ENCODE measurements at places on chromosomes 3 and 15. TPM values are rescaled to one million over a fixed set of nuclear protein-coding genes. Genes with fewer than 3 reads are reported as not detected.

Gene CLASP2
- total RNA-seq: 49.4 TPM

Gene DZIP1L
- not detected for total RNA-seq

DNA sequence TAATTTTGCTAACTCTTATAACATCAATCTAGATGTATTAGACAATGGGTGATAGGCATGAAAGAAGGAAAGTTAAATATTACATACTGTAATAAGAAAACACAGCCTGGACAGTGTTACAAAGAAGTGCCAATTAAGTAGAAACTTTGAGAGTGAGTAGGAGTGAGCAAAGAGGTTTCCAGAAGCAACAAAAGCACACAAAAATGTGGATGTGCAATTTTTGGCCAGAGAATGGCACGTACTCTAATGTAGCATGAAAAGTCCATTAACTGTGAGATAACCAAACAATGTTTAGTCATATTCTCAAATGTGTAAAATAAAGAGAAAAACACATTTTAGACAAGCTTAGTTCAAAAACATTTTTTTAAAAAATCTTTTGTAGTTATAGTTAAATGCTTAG is 567.3 kb downstream of the ROBO1 start:
- no peak overlapping the region for H3K27ac ChIP-seq
- H3K27me3 ChIP-seq: no peaks in the 10 kb centered on the region
- H3K4me3 ChIP-seq: no peak overlapping the region
- no peaks in the 10 kb centered on the region for H3K36me3 ChIP-seq

DNA sequence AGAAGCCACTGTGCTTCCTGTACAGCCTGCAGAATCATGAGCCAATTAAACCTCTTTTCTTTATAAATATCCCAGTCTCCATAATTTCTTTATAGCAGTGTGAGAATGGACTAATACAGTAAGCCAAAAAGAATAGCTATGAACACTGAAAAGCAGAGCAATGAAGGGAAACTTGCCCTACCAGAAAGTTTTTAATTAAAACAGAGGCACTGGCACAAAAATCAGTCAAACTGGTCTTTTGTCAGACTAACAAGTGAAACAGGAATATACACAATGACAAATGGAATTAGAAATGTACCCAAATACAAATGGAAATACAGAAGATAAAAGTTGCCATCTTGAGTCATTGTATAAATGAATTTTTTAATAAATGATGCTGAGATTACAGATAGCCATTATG is 40.5 kb downstream of the POLQ start:
- no peaks in the 10 kb centered on the region for H3K27me3 ChIP-seq
- DNase-seq: no peak
- peaks cover 5% of the 10 kb centered on the region for H3K4me1 ChIP-seq

GRCh38 chr3:14124223-14124614 is 451 bp downstream of the CHCHD4 start:
- peak overlapping the region; percentile 95 for H3K4me3 ChIP-seq
- H3K27me3 ChIP-seq: no peaks in the 10 kb centered on the region
